Caki2 (cell line): ENCODE measurements at places on chromosomes 16 and 17.

DNA sequence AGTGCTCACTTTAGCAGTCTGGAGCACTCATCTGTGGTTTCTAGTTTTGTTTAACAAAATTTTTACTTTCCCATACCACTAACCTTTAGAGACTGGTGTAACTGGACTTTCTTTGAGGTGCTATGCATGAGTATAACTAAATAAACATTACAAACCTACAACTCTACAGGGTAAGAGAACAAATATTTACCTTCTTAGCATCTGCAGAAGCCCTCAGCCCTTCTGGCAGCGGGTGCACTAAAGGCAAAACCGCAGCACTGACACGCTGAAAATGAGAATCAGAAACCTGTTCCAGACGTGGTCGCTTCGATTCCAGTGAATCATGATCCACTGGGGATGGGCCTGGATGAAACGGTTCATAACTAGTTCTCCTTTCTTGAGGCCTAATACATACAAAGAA lies 43.7 kb downstream of the NCOR1 start:
- DNase-seq, result peak; percentile 59

- DNase-seq, result peak; percentile 37
Measured at GRCh38 chr17:71970312-71970711, 150.5 kb upstream of the SOX9 start.

DNA sequence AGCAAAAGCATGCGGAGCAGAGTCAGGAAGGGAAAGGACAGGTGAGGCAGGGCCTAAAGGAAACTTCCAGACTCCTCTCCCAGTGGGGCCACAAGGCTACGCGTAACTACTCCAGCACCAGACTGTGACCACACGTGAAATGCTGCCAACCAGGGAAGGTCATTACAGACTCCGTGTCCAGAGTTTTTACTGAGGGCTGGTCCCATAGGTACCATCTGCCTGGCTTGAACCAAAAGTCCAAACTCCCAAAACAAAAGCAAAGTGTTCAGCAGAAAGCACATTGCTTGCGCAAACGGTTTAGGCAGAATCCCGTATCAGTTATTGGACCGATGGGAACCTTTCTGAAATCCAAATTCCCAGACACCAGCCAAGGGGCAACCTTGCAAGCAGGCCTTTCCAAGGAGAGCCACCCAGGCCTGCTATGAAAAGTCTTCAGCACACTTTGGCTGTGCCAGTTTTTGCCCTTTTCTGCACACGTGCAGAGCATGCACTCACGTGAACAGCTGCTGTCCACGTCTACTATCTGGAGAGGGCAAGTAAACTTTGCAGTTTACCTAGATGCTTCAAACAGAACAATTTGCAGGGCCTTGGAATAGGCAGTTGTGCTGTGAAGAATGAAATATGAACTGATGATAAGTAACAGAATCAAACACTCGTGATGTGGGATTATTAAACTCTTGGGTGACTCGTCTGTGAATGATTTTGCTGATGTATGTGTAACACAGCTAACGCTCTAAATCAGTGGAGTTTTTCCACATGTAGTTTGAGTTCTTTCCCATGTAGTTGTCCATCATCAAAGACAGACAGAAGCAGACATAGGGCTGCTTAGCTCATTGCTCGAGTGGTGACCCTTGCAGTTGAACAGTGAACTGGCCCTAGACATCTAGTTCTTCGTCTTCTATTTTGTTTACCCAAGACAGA lies 58.1 kb upstream of the CRISPLD2 start:
- DNase-seq, result no peak

GRCh38 chr17:27810902-27811557 lies 10.7 kb upstream of the NOS2 start:
- no peak for DNase-seq

DNA sequence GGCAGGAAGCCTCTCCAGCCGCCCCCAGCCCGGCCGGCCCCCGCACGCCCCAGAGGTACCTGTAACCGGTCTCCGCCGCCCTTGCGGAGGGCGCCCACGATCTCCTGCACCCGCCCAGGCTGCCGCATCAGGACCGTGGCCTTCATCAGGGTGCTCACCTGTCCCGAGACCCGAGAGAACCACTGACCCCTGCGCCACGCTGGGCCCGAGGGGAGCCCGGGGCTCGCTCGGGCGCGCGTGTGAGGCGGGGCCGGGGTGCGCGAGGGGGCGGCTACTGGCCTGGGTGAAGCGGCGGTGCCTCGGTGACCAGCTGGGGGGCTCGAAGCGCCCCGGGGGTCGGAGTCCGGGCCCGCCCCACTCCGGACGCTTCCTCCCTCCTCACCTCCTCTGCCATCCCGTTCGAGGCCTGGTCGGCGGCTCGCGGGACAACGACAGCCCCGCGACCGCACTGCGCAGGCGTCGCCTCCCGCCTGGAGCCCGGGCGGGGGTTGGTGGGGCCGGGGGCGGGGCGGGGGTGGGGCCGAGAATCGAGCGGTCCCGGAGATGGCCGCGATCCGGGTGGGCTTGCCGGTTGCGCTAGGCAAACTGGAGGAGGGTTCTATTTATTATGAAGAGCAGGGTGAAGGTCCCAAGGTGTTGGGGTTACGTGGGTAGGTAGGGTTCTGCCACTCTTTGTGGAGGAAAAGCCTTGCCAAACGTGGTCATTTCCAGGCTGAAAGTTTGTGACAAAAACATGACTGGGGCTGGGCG lies at the start of gene NT5C3B:
NT5C3B (minus strand) TSS at position 433 of the 750 bp plus-strand sequence; CDS start at position 394, 39 bp downstream.
- DNase-seq, result peak; percentile 41

GRCh38 chr17:76137351-76138233 lies 3.5 kb downstream of the FOXJ1 start:
- no peak for DNase-seq

DNA sequence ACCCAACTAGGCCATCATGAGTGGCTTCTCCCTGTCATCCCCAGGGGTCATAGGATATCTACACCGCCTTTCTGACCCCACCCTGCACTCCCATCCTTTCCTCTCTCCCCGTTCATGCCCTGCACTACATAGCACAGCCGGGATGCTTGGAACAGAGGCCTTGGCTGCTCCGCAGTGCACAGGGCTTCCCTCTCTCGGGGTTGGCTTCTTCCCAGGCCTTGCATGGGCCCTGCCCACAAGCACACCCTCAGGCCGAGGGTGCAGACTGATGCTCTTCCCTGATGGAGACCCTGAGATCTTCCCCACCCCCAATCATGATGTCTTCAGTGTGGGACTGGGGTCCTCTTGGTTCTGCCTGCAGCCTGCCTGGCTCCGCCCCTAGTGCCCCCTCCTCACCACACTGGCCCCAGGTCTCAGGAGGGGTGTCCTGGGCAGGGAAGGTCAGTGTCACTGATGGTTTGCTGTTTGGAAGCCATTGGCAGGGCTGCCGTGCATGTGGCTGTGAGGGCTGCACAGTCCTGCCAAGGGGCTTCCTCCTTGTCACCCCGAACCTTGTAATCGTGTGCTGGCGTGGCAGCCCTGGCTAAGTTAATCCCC lies 14.3 kb upstream of the NAGLU start:
- DNase-seq, result no peak

- peak; percentile 64 for DNase-seq
Measured at GRCh38 chr16:21277927-21278706, at the start of gene CRYM. CRYM (minus strand) TSS chr16:21278290; CDS start chr16:21278251, 39 bp downstream.

- DNase-seq, result peak; percentile 44
Measured at GRCh38 chr16:88558457-88559442, 11.5 kb upstream of the ZC3H18 start.

DNA sequence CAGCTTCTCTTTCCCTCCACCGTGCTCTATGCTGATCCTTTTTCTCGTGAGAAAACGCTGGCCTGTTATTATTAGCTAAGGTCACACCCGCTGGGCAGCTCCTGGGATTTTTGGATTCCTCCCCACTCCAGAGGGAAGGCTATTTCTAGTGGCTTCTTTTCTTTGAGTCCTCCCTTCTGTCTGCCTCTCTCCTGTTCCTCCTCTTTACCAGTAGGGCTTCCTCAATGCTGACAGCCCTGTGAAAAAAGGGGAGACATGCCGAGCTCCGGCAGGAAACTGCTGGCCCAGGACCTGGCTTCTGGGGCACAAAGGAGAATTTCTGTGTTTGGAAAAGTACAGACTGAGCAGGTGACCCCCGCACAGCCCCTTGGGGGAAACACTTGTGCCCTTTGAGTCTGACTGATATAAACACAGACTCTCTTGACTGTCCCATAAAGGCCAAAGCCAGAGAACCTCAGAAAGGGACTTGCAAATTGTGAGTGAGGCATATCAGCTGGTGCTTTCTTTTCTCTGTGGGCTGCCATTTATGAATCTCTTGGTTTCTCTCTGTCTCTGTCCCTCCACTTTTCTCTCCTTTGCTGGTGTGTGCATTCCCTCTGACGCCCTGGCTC lies 14.0 kb upstream of the RNF135 start:
- no peak for DNase-seq

- DNase-seq, result no peak
Measured at GRCh38 chr16:10897134-10897533, 20.1 kb downstream of the CIITA start.

GRCh38 chr16:29977063-29977825 lies 3.6 kb downstream of the TAOK2 start:
- DNase-seq, result no peak

DNA sequence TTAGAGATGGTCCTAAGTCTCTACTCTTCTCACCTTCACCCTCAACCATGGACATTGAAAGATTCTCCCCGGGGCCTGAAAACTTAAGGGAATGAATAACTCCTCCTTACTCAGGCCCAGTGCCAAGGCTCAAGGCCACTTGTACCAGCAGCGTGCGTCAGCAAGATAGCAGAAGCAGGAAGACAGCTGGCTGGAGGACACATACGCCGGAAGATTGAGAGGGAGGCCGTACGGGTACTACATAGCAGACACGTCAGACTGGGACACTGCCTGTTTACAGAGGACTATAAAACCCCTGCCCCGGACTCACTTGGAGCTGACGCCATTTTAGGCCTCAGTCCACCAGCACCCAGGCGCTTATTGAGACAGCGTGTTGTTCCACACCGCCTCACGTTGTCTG lies 75.8 kb upstream of the MED13 start:
- no peak for DNase-seq

DNA sequence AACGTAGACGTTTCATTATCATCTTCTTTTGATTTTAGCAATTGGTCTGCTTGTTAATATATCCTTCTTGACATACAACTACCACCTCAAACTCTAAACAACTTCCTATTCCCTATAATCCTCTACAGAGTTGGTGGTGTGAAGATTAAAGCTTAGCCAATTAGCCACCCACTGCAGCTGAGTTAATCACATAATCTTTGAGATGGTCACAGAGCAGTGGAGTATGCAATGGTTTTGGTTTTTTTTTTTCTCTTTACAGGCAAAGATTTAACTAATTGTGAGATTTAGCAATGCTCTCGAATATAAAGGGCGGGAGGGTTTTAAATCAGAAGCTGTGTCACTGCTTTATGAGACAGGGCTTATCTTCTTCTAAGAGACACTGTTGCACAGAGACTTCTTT lies 37.0 kb downstream of the STX8 start:
- no peak for DNase-seq

- DNase-seq, result peak; percentile 46
Measured at GRCh38 chr17:74408262-74408661, 23.6 kb upstream of the GPRC5C start.

DNA sequence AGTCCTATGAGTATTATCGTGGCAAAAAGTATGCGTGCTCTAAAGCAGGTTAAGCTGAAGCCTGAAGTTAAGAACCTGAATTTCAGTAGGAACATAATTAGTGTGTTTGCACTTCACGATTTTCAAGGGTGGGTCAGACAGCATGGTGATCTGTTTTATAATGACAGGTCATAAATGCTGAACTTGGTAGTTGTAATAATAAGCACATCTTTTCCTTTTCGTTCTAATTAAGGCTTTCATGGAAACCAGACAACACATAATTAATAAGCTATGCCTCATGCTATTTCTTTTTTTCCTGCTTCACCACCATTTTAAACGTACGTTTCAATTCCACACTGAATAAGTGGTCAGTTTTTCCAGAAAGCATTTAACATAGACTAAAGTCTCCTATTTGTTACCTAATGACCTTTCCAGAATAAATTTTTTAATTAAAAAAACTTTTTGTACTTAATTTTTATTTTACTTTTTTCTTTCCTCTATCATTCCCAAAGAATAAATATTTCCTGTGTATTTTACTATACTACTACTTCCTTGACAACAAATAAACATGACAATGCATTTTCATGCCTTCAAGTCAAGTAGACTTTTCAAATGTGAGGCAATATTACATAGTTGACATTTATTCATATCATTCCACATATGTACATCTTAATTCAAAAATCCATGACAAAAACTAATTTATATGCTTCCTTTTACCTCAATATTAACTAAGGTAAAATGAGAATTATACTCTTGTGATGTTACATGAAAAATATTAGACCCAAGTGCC lies 22.4 kb downstream of the CMC2 start:
- DNase-seq, result no peak

- no peak for DNase-seq
Measured at GRCh38 chr16:17469741-17470181, 999 bp downstream of the XYLT1 start.

GRCh38 chr16:82190386-82190785 lies 20.4 kb upstream of the MPHOSPH6 start:
- no peak for DNase-seq

DNA sequence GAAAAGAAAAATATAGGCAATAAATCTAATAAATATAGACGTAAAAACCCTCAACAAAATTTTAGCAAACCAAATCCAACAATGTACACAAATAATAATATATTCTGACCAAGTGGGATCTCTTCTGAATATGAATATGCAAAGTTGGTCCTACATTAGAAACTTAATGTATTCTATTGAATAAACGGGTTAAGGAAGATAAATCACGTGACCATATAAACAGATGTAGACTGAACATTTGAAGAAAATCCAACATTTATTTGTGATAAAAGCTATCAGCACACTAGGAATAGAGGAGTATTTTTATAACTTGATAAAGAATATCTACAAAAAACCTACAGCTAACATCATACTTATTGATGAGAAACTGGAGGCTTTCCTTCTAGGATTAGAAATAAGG lies 502.8 kb upstream of the KIF2B start:
- DNase-seq, result no peak

DNA sequence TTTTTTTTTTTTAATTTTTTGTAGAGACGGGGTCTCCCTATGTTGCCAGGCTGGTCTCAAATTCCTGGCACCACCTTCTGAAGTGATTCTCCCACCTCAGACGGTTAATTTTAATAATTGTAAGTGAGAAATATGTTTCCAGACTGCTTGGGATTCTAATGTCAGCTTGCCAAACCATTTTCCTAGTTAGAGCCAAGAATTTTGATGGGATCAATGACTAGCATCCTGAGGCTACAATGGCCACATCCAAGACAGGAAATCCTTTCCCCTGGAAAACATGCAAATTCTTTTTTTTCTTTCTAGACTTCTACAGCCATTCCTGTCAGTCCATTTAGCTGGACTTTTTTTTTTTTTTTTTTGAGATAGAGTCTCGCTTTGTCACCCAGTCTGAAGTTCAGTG lies 32.6 kb downstream of the IGF2BP1 start:
- no peak for DNase-seq

DNA sequence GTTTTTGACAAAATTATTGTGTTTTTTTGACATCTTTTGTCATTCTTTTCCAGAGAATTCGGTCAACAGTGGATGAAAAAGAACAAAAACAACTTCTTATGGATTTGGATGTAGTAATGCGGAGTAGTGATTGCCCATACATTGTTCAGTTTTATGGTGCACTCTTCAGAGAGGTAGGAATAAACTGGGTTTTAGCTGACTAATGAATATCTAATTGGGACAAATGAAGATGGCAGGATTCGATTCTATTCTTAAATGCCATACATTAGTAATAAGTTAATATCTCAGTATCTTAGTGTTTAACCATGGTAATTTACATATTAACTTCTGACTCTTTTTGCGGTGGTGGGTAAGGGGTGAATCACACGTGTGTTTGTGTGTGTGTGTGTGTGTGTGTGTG lies 74.8 kb downstream of the MAP2K4 start:
- DNase-seq, result no peak

- DNase-seq, result no peak
Measured at GRCh38 chr17:57603546-57603945, 141.6 kb downstream of the CCDC182 start.

- no peak for DNase-seq
Measured at GRCh38 chr16:15674571-15674970, 24.5 kb downstream of the NDE1 start.
